ENCODE measurements at places on chromosomes 6 and 20.

DNA sequence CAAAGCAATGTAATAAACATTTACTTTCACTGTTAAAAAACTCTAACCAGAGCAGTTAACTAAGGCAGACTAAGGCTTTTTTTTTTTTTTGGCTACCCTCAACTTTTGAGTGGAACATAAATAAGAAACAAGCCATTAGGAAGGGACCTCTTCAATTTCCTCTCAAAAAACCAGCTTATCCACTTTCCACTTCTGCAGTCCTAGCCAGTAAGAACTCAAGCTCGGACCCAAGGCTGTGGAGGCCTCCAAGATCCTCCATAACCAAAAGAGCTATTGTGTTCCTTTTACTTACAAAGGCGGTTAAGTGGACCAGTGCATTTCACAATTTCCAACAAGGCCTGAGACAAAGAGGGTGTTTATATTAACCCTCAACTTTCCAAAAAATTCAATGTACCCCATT lies 5.3 kb downstream of the KCNK5 start:
- H3K27ac ChIP-seq: no peak overlapping the region
- peaks cover 8% of the 10 kb centered on the region for H3K36me3 ChIP-seq
- no peak for DNase-seq
- H3K4me3 ChIP-seq: no peak overlapping the region
- no peaks in the 10 kb centered on the region for H3K27me3 ChIP-seq

DNA sequence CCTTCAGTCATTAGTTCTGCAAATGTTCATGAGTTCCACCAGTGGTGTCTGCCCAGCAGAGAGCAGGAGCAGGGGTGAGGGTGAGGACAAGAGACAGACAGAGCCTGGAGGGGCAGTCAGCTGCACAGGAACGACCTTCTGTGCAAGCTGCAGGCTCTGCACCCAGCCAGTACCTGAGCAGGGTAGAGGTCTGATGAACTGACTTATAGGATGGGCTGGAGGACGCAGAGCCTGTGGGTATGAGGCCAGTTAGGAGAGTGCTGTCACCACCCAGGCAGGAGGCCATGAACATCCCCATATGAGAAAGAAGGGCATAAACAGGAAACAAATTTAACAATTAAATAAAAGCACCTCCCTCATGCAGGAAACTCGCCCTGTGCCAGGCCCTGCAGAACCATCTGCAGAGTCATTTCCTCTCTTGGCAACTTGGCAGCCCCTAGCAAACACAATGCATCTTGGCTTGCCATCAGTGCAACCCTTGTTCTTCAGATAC lies 17.9 kb downstream of the C6orf15 start:
- peak; percentile 31 for DNase-seq
- no peaks in the 10 kb centered on the region for H3K36me3 ChIP-seq
- no peak overlapping the region for H3K27ac ChIP-seq

- H3K4me3 ChIP-seq: no peak overlapping the region
- no peak overlapping the region for H3K27ac ChIP-seq
- H3K36me3 ChIP-seq: no peaks in the 10 kb centered on the region
- H3K27me3 ChIP-seq: no peaks in the 10 kb centered on the region
- DNase-seq: no peak
Observed at GRCh38 chr20:2952766-2953165, 79.5 kb downstream of the PTPRA start.

DNA sequence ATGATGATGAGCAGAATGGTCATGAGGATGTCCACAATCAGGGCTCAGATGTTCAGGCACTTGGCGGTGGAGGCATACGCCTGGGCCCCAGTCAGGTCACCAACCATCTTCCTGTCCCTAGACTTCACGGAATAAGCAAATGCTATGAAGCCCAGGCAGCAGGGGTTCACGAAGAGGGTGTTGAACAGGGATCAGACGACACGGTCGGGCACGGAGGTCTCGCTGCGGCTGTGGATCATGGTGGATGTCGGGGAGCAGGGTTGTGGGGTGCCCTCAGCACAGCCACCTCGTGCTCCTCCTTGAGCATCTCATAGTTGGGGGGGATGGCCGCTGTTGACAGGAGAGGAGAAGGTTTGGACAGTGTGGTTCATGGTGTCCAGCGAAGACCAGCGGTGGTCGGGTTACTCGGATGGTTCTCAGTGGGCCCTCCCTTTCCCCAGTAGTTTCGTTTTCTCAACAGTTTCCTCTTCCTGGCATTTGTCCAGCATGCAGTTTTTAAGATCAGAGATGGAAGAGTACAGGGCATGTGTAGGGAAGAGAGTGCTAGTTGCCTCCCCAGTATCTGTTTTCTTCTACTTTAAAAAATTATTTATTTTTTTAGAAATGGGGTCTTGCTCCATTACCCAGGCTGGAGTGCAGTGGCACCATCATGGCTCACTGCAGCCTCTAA lies 20.3 kb upstream of the SPDEF start:
- no peaks in the 10 kb centered on the region for H3K4me1 ChIP-seq
- no peak for DNase-seq
- H3K36me3 ChIP-seq: no peaks in the 10 kb centered on the region
- no peak overlapping the region for H3K4me3 ChIP-seq
- H3K27me3 ChIP-seq: no peaks in the 10 kb centered on the region

Data from PC-9 (cell line).